Memory B cell (primary cell): ENCODE measurements at places on chromosomes 16 and 17.

- peak; percentile 77 for DNase-seq
Measured at GRCh38 chr17:37744961-37745800, at the start of gene HNF1B. Gene HNF1B, minus strand, starts transcription at chr17:37745059. Its CDS starts 175 bp downstream, at chr17:37744884.

DNA sequence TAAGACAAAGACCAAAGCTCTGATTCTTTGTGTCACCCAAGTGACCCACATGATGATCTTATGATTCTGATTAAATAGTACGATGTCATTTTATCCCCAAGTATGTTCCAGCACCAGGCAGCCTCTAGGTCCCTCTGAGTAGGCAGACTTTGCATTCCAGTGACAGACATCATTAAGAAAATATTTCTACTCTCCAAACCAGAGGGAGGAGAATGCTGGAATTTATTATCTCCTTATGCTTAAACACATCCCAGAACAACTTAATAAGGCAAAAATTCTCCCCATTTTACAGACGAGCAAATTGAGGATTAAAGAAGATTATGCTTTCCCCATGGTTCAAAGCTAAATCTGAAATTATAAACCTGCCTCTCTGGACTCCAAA lies 192.8 kb upstream of the CDH11 start:
- no peak for DNase-seq

- peak; percentile 75 for DNase-seq
Measured at GRCh38 chr17:78970834-78971755, 8.6 kb downstream of the LGALS3BP start.

- DNase-seq: no peak
Measured at GRCh38 chr17:79657036-79657435, 46.2 kb upstream of the RBFOX3 start.

GRCh38 chr16:12420661-12421209 lies 383.0 kb downstream of the CPPED1 start:
- no peak for DNase-seq

GRCh38 chr16:4319454-4320421 lies 3.9 kb downstream of the GLIS2 start:
- peak; percentile 66 for DNase-seq

DNA sequence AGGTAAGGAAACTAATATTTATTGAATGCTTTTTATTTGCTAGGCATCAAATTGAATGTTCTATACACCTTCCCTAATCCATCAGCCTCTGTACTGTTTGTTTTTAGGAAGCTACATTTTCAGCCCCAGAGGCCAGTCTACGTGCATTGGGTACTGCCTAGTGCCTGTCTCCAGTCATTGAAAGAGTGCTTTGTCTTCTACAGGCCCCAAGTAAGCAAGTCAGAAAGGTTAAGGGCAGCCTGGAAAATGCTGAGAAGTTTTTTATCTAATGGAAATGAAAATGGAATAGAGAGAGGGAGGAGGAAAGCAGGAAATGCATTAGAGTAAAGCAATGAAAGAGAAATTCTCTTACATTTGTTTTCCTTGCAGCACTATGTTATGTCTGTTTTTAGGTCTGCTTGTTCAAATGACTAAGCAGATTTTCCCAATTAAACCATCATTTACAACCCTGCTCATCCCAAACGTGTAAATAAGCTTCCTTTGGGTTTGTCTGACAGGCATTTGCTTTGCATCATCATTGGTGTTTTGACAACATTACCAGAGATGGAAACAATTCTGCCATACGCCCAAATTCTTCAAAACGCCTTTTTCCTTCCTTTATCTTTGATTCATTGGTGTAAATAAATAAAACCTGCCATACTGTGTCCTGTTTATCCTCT lies 116.0 kb upstream of the GOT2 start:
- DNase-seq: no peak

- DNase-seq: no peak
Measured at GRCh38 chr17:27751166-27751565, 49.2 kb downstream of the NOS2 start.

GRCh38 chr17:74800531-74800930 lies 24.4 kb upstream of the NAT9 start:
- DNase-seq: no peak

GRCh38 chr17:61063528-61063927 lies 336.1 kb upstream of the TBX2 start:
- no peak for DNase-seq

DNA sequence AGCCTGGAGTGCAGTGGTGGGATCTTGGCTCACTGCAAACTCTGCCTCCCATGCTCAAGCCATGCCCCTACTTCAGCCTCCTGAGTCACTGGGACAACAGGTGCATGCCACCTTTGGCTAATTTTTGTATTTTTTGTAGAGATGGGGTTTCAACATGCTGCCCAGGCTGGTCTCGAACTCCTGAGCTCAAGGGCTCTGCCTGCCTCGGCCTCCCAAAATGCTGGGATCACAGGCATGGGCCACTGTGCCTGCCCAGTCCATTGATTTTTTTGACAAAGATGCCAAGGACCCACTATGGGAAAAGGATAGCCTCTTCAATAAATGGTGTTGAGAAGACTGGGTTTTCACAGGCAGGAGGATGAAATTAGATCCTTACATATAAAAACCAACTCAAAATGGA lies 10.8 kb upstream of the ADCY7 start:
- no peak for DNase-seq

DNA sequence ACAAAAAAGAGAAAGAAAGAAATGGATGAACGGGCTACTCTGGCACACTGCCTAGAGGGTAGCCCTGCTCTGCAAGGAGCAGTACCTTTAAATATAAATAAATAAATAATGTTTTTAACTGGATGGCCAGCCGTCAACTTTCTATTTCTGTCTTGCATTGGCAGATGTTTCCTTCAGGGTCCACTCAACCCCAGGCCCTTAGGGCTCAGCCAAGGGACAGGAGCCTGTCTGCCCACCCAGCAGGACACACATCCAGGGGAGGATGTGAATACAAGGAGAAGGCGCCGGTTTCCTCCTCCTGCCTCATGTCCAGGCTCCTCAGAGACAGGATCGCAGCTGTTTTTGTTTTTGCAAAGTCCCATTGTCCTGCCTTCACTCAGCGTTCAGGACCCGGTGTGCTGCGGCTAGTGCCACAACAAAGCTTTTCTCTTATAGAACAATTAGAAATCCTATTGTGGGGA lies 22.6 kb downstream of the TTYH2 start:
- no peak for DNase-seq

- DNase-seq: no peak
Measured at GRCh38 chr16:29107299-29107698, 122.4 kb downstream of the LAT start.

DNA sequence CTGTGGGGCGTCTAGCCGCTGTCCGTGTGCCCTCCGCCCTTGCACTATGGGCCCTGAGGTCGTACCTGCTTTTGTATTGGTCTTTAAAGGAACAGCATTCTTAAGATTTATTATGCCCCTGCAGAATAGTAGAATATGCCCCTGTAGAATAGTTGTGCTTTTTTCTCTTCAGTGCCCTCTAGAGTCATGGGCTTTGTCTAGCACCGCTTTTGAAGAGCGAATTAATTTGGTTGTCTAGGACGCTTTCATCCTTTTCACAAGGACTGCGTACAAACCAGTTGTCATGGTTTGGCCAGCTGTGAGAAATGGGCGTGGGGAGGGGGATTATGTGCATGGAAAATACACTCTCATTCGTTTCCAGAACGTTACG lies 621 bp downstream of the CEP95 start:
- DNase-seq: no peak

DNA sequence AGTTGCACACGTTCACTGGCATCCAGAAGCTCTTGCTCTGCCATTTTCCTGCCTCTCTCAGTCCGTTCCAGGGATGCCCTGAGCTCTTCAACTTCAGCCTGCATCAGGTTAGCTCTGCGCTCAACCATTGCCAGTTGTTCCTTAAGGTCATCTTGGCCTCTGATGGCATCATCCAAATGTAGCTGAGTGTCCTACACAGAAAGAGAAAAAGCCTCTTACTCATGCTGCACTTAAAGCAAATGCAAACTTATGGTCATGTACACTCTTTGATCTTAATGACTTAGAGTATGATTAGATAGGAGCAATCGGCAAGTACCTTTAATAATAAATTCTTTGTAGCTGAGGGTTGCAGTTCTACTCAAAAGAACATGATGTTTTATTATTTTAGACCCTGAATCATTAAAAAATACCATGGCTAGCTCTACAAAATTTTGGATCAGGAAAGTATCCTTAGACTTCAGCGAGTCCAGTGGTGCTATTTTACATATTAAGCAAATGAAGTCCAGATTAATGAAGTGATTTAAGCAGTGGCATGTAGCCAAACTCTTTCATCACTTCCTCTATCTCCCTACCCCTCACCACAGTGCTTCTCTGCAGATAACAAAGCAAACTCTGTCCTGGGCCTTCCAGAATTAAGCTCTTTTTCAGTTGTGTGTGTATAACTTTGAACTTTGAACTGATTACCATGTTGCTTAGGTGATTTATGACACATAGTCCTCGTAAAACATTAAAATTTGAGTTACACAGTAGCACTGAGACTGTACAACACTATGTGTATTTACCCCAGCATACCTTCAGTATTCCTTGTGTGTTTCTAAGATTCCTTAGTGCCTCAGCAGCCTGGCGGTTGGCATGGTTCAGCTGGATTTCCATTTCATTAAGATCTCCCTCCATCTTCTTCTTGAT lies 22.1 kb downstream of the MYH4 start:
- no peak for DNase-seq

DNA sequence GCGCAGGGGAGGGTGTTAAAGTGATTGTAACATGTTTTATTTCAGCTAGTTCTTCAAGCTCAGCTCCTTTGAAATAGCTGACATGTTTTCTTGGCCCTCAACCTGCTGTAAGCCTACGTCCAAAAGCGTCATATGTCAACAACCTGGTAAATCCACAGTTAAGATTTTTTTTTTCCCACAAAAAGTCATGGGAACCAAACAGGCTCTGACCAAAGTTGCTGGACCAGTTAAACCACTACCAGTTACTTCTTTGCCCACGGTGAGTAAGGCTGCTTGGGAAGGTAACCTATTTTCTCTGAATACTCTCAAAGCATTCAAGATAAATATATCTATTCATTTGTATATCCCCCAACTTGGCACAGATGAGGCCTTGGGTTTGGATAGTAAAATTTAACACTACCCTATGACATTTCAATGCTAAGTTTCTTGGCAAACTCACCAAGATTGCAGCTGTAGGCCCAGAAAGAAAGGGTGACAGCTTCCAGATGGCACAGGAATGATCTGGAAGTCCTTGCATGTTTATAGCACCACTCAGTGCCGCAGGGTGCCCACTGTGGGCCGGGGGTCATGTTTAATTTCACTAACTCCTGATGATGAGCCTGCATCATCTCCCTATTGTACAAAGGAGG lies 166.2 kb downstream of the XYLT1 start:
- DNase-seq: no peak

DNA sequence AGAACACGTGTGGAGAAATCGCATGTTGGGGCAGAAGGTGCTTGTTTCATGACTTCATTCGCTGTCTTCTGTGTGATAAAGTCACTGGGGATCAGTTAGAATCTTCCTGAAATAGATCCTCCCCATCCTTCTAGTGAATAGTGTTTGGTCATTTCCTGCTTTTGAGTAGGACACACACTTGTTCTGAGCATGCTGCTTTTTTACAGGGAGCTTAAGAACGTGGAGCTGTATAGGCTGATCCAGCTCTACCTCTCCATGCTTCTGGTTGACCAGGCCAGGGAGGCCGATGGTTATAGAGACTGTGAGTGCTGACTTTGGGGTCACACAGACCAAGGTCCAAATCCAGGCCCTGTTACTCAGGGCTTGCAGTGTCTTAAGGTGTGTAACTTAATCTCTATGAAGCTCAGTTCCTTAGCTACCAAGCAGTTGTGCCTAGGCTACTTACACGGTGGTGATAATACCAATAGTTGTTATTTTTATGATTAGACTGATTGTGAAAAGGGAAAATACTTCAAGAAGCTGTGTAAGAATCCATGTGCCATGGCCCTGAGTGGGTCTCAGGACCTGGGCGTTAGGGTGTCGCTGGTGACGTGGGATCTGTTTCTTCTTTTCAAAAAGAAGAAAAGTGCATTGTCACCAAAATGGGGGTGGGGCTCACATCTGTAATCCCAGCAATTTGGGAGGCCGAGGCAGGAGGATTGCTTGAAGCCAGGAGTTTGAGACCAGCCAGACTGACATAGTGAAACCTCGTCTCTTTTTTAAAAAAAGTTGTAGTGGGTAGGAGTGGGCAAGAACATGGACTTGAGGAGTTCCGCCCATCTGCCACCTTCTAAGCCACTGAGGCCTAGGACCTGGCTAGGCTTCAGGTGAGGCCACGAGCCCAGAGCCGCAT lies 64.1 kb upstream of the LGALS9 start:
- no peak for DNase-seq

GRCh38 chr17:28758411-28759121 lies 14.8 kb downstream of the TRAF4 start:
- DNase-seq: no peak

GRCh38 chr16:87368029-87368770 lies 15.4 kb downstream of the FBXO31 start:
- DNase-seq: no peak

DNA sequence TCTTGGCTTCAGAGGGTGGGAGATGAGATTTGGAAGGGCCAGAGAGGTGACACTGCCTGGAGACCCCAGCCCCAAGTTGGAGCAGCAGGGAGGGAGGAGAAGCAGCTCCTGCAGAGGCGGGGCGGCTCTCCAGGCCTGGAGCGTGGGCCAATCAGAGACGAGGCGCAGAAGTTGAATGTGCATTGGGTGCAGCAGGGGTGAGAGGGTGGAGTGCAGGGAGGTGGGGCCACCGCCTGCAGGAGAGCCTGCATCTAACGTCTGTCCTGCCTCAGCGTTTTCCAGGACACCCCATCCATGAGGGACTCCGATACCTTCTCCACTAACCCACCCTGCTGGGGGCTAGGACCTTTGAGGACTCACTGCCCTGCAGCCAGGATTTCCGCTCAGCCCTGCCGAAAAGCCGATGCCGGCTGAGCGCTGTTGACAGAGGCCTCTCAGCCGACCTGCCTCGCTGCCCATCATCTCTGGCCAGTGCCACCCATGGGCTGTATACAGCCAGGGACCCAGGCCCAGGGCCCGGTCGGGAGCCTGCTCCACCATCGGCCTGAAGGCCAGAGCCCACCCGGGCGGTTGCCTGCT lies 146.2 kb downstream of the ENGASE start:
- no peak for DNase-seq

GRCh38 chr16:75083813-75084212 lies 32.8 kb downstream of the LDHD start:
- DNase-seq: no peak

GRCh38 chr17:21072745-21073197 lies 30.0 kb upstream of the USP22 start:
- no peak for DNase-seq

GRCh38 chr17:17120294-17120693 lies 78.0 kb downstream of the MPRIP start:
- no peak for DNase-seq
